ENCODE measurements at places on chromosomes 11 and 22.

- DNase-seq: peak; percentile 87
Measured at GRCh38 chr11:62560566-62561103, 13.1 kb downstream of the EEF1G start.

DNA sequence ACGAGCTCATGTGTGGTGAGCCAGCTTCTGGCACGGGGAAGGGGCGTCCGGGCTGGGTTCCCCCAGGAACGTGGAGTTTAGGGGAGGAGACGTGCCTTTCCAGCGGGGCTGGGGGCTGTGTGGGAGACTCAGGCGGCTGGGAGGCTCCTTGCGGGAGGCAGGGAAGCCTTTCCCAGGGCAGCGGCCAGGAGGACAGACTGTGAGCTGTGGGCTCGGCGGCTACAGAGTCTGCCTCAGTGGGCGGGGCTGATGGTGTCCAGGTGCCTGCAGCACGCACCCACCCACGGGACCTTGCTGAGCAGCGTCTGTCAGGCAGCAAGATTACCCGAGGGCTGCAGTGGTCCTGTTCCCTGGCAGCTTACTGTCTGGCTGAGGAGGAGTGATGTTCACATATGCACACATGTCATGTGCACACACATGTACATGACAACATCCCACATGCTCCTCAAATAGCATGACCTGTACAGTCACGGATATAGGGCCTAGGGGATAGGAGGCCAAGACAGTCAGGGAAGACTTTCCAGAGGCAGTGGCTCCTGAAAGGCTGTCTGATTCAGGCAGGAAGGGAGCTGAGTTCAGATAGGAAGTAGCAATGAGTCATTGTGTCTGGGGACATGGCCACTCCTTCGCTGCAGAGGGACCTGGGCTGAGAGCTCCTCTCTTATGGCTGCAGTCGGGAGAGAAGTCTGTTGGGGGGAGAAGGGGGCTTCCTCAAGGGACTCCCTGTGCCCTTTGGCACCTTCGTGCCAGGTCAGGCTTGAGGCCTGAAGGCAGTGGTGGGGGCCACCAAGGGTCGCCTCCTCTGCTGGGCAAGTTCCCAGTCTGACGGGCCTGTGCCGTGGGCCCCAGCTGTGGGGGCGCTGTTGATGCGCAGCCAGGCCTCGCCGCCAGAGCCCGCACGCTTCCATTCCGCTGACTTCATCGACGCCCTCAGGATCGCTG lies 23.3 kb upstream of the PPP6R3 start:
- no peak for DNase-seq

DNA sequence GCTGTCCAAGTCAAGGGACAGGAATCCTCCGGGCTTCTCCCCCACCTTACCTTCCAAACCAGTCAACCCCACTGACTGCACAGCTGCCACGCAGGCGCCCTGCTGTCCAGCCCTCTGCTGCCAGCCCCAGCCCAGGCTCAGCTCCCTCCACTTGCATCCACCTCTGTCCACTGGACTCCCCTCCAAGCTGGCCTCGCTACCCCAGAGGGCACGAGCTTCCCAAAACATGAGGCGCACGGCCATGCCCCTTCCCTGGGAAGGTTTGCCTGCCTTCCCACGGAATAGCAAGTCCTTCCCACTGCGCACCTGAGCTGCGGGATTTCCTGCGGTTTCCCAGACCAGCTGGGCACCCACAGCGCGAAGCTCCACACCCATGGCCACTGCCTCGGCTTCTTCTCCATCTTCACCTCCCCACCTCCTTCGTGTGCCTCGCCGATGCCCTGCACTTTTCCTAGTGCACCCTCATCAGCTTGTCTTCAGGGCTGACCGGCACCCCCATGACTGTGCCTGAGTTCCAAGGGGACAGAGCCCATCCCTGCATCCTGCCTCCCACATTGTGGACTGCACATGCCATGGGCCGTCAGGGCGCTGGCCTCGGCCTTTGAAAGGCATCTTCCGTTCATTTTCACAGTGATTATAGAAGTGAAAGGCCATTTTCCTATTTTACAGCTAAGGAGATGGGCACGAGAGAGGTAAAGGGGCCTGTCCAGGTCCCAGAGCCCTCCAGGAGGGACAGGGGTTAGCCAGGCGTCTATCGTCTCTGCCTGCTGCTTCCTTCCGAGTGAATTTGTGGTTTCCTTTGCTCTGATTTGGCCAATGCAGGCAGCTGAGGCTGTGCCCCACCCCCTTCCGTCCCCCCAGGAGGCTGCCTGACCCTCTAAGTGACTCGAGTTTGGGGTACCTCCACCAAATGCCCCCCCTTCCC lies 16.4 kb downstream of the IFITM10 start:
- no peak for DNase-seq

DNA sequence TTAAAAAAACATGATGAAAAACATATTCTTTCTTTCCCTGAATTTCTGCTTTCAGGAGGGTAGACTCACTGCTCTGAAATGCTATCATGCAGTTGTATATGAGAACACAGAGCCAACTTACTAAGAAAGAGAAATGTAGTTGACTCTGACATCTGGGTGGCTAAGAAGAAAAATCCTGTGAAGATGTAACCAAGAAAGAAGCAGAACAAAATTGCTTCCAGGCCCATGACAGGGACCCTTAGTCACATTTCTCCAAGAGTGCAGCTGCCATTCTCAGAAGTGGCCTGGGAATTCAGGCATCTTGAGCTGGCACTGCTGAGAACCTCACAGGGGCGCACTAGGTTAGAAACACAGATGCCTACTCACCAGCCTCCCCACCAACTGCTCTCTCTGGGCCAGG lies 73.6 kb downstream of the RPL27A start:
- no peak for DNase-seq

- peak; percentile 58 for DNase-seq
Measured at GRCh38 chr22:26367402-26368245, 61.4 kb upstream of the ASPHD2 start.

DNA sequence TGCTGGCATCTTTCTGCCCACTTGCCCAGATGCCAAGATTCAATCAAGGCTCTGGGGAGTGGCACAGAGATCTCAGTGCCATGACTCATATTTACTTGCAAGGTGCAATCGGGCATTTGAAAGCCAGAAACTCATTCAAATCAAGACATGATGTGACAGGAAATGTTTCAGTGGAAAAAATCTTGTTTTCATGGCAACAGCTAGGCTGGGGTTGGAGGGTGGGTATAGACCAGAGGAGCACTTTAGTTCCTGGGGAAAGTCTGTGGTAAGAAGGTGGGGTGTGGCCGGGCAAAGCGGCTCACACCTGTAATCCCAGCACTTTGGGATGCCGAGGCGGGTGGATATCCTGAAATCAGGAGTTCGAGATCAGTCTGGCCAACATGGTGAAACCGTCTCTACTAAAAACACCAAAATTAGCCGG lies 1.2 kb downstream of the MAJIN start:
- DNase-seq: peak; percentile 7

GRCh38 chr11:94853836-94854235 lies 85.7 kb downstream of the AMOTL1 start:
- DNase-seq: no peak

DNA sequence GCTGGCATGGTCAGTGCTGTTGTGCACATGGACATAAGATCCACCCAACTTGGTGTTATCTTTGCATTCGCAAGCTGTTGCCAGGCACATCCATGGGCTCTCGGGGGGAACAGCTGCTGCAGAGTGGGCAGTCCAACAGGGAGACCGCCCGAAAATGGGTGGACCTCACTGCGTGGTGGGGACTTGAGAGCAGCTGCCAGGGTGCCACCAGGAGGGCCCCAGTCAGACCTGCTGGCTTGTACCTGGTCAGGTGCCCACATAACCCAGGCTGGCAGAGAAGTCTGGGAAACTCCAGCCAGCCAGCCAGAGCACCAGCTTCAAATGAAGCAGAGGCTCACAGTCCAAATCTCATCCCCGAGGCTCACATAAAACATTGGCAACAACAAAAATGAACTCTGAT lies 120.2 kb downstream of the BCR start:
- no peak for DNase-seq

DNA sequence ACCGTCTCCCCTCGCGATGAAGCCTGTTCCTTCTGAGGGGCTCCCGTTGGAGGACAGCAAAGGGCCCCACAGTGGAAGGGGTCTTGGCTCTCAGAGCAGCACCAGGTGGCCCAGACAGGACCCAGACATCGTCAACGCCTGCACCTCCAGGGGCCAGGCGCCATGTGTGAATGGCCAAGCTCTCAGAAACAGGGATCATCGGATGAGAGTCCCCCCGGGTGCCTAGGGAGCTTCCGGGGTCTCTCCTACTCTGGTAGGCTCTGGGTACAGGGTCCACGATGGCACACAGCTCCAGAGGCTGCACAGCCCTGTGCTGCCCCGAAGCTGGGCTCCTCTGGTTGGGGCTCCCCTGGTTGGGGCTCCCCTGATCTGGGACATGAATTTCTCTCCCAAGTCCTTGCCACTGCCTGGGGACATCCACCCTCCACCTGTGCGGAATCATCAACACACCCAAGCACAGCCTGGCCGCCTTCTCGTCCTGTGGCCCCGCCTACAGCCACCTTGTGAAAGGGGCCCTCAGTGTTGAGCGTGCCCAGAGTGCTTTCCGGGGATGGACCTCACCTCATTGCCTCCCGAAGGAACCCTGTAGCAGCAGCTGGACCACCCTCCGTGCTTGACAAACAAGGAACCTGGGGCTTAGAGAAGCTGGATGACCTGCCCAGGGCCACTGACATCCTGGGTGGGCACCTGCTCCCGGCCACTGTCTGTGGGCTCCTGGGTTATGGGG lies 929.0 kb downstream of the BRD1 start:
- DNase-seq: no peak

DNA sequence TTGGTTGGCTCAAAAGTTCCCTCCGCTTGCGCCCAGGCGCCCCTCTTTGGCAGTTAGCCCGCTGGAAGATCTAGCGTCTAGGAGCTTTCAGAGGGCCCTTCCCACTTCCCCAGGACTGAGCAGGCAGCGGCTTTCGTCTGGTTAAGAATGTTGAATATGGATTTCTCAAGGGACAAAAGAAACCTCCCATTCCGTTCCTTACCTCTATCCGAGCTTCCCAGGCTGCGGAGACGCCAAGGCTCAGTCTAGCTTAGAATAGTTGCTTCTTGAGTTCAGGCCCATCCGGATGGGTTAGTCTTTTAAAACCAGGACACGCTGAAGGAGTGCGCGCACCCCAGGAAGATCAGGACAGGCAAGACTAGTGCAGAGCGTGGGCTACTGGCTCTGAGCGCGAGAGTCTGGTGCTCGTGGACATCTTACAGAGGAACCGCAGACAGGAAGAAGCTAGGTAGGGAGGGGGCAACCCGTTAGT lies 1.6 kb downstream of the NELL1 start:
- no peak for DNase-seq

DNA sequence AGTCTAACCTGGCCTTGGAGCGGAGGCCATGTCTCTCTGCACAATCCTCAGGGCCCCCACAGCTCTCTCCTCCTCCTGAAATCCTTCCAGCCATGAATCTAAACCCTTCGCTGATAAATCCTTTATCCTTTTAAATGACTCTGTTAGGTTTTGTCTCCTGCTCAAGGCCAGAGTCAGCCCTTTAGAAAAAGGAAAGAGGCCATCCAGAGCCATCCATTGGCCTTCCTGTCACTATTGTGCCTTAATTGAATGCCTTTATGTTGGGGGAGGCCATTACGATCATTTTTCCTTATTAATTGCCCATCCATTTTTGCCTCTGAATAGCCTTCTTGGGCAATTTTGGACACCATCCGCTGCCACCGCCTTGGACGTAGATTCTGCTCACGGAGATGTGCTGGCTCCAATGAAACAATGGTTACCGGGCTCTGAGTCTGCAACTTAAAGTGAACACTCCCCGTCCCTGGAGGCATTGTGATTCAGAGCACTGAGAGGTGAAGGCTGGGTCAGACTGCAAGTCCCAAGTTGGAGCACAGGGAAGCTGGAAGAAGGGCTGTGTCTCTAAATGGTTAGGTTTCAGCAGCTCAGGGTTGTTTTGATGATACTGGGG lies 213.0 kb upstream of the E2F8 start:
- DNase-seq: no peak
